ENCODE measurements at places on chromosomes 2 and 18.

- DNase-seq = no peak
Measured at GRCh38 chr18:25327584-25327983, 24.4 kb downstream of the ZNF521 start.

DNA sequence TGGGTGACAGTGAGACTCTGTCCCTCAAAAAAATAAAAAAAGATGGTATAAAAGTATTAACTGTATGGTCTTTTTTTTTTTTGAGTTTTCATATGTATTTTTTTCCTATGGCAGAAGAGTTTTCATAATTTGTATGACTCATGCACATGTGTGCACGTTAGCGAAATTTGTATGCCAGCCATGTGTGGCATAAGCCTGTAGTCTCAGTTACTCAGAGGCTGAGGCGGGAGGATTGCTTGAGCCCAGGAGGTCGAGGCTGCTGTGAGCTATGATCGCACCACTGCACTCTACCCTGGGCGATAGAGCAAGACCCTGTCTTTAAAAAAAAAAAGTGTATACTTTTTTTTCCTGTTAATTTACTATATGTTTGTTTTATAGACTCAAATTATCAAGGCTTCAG is 160.8 kb downstream of the TGIF1 start:
- no peak for DNase-seq

DNA sequence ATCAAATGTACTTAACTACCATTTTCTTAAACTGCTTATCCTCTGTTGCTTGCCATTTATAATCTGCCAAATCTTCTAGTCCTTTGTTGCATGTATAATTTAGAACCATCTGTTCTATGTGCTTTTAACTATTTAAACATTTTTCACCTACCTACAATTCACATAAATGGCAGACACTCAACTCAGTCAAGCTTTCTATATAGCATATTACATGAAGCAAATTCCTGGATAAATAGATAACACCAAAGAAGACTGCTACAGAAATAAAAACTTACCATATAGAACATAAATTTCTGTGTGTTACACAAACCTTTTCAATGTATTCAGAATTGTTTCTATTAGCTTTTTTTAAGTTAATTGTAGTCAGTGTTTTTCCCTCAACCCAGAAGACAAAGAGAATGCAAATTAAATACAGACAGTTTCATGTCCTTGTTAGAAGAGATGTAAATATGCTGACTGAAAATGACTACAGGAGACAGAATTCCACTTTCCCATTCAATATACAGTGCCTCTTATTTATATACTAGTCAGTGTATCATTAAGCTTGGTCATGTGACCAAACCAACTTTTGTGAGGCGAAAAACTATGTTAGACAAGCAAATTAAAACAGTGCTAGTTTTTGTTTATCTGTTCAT is 2.6 kb downstream of the BAZ2B start:
- no peak for DNase-seq

- DNase-seq = no peak
Measured at GRCh38 chr2:134493797-134494196, 225.0 kb downstream of the TMEM163 start.

GRCh38 chr18:39635966-39636365 is 2070.4 kb upstream of the CELF4 start:
- no peak for DNase-seq

DNA sequence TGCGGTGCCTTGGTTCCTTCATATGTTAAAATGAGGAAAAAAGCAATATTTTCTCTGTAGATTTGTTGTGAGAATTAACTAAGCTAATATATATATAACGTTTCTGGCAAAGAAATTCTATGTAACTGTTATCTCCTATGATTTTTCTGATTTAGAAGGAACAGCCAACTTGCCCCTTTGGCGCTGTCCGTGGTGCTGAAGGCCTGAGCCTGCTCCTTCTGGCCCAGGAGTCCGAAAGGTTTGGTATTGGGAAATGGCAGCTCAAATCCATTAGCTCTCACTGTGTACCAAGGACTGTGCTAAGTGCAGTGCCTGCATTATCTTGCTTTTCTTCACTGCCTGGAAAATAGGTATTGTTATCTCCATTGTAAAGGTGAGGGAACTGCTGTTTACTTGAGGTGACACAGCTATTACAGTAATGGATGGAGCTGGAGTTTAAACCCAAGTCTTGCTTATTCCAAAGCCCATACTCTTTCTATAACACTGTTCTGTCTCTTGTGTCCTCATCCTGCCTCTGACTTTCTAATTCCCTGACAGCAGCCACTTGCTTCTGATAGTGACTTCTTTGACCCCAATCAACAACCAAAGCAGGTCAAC is 52.2 kb downstream of the C1QL2 start:
- no peak for DNase-seq

DNA sequence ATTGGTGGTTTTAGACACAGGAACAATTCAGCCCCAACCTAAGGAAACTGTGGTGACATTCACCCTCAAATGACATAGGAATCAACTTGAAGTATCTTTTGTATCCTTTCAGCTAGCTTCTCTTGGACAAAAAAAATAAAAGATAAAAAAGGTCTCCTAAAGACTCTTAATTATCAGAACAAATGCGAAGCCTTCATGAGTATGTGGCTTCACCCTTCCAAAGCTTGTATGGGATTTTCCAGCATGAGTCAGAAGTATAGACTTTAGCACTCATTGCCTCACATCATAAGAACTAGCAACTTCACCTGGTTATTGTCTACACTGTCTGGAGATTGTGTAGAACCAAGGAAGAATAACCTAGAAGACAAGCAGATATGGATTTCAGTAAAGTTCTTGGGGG is 135.4 kb downstream of the LAMA3 start:
- no peak for DNase-seq

DNA sequence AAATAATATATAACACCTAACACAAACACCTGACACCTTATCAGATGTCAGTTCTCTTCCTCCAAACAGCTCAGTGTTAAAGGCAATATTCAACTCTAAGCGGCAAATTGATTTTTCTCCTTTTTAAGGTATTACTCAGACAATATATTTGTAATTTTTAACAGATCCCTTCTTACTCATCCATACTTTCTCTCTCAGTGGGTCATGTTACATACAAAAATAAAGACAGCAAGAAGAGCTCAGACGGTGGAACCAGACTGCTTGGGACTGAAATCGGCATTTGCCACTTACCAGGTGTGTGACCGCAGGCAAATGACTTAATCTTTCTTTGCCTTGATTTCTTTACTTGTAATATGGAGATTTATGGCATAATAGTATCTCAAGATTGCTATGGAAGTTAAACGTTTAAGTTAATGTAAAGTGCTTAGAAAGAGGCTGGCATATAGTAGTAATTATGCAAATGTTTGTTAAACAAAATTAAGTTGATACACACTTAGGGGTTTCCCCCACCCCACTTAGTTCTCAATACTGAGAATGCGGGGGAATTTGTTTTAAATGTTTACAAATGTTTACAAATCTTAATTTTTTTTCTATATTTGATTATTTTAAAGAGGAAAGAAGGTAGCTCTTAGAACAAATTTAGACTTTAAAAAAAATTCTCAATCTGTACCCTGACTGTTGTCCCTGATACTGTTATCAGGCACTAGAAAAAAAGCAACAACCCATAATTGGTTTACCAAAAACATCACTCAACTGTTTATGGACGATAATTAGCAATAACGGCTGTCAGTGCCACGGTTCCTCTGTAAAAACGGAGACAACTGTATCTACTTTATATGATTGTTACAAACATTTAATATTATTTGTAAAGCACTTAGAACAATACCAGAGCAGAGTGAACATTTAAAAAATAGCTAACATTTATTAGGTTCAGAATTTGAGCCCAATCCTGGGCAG is 25.6 kb downstream of the MAP3K2 start:
- DNase-seq = no peak

- DNase-seq = no peak
Measured at GRCh38 chr2:219947575-219947974, 320.1 kb downstream of the SLC4A3 start.

GRCh38 chr2:226352941-226353560 is 446.6 kb downstream of the IRS1 start:
- DNase-seq = no peak

- DNase-seq = no peak
Measured at GRCh38 chr18:41594582-41594981, 360.5 kb upstream of the PIK3C3 start.

DNA sequence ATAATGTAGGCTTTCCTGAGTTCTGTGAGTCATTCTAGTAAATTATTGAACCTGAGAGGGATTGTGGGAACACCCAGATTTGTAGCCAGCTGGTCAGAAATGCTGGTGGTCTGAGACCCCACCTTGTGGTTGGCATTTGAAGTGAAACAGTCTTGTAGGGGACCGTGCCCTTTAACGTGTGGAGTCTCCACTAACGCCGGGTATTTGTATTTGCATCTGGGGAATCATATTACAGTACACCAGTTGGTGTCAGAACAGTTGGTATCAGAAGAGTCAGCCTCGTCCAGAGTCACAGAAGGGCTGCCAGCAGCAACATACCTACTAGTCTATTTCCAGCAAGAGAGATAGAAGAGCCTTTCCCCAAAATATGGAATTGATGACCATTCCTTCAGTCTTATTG is 38.3 kb upstream of the PTPN4 start:
- no peak for DNase-seq

DNA sequence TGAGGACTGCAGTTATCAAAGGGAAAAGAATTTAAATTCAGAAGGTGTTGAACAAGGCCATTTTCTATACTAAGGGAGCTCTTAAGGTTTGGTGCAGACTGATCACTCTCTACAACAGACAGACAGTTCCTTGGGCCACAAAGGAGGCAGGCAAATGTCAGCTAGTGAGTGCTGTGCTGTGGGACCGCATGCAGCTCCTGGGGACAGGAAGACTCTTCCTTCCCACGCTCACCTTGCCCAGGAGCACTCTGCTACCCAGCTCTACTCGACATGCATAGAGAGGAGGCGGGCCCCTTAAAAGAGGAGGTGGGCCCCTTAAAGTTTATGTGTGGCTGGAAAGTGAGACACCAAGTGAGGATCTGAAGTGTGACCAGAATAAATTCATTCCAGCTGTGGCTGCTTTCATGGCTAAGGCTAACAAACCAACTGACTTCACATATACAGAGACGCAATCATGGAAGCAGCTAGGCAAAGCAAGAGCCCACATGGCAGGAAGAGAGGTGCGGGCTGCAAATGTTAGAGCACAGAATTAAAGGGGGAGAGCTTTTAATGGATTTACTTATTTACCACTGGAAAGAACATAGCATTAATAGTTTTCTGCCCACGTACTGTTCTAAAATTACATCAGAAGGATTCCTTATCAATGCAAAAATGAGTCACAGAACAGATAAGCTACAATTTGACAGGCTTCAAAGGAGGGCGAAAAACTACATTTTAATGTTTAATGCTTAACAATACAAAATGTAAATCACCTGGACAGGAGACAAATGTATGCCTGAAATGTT is 101.4 kb upstream of the RNU4ATAC start:
- no peak for DNase-seq

DNA sequence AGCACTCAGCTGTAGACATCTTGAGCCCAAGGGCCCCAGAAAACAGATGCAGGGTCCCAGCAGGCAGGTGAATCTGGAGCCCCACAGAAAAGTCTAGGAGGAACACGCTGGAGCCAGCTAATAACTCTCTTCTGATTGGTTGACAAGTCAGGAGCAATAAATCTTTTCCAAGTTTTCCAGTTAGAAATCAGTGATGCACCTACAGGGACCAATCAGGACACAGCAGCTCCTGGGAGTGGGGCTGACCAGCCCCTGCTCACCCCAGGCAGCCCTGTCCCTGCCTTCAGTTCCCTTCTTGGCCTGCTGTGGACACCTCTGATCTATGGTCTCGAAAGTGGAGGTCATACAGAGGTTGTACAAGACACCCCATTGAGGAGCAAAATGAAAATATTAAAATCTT is 75.7 kb downstream of the KCNF1 start:
- no peak for DNase-seq

DNA sequence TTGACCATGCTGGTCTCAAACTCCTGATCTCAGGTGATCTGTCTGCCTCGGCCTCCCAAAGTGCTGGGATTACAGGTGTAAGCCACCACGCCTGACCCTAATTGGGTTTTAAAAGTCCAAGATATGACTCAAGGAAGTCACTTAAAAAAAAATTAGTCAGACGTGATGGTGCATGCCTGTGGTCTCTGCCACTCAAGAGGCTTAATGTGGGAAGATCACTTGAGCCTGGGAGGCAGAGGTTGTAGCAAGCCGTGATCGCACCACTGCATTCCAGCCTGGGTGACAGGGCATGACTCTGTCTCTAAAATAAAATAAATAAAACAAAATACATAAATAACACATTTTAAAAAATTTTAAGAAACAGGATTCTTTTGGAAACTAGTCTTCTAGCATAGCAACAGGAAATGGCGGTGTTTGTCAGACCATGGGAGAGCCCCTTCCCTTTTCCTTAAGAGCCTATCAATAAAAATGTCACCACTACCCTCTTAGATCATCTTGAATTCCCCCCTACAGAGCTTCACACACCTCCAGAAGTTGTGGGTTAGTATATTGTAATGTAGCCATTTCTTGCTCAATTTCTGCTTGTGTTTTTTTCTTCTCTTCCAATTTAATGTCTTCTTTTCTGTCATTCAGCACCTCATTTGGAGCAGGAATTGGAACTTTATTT is 20.1 kb downstream of the SFT2D3 start:
- no peak for DNase-seq

- DNase-seq = no peak
Measured at GRCh38 chr18:43932140-43932539, 654.9 kb upstream of the SYT4 start.

GRCh38 chr2:69237070-69237670 is 149.9 kb downstream of the GFPT1 start:
- no peak for DNase-seq

- no peak for DNase-seq
Measured at GRCh38 chr2:177535000-177535399, 142.4 kb downstream of the AGPS start.

- no peak for DNase-seq
Measured at GRCh38 chr2:169116327-169116726, 47.0 kb downstream of the DHRS9 start.

DNA sequence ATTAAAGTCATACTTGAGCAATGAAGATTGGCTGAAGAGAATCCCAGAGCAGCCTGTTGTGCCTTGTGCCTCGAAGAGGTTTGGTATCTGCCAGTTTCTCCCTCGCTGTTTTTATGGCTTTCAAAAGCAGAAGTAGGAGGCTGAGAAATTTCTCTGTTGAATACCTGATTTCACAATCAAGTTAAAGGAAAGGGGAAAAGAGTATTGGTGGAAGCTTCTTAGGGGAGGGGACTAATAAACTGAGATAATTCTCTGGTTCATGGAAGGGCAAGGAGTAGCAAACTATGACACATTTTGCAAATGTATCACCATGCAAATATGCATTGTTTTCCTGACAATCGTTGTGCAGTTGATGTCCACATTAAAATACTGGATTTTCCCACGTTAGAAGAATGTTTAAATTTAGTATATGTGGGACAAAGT is at the start of gene IL1B:
IL1B (minus strand) TSS at position 85 of the 423 bp plus-strand sequence. CDS start 550 bp downstream, outside the sequence.
- DNase-seq = no peak

DNA sequence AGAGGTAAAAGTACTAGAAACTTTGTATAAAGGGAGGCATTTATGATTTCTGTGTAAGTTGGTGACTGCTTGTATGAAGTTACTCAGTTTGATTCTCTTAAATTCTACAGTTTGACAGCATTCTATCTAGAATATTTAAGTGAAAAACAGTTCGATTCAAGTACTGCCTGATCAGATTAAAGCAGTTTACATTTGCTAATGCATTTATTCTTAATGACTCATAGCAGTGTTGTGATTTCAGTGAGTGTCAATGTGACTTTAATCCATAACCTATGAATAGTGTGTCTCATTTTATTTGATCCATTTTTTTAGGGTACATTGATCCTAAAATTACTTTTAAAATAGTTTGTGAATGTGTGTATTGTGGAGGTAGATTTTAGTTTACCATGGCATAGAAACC is 35.7 kb downstream of the WDR43 start:
- DNase-seq = no peak
